Stimulated activated CD4-positive, alpha-beta T cell treated with anti-CD3 and anti-CD28 coated beads, Interleukin-1b, Interleukin-23, amount 100 ng/mL, for 1 hour (primary cell): ENCODE measurements at places on chromosomes 12 and 14.

- DNase-seq = no peak
Observed at GRCh38 chr12:32896432-32897280, at the start of gene PKP2. TSS of gene PKP2 (minus strand) at chr12:32896777. CDS start at chr12:32896731, 46 bp downstream.

DNA sequence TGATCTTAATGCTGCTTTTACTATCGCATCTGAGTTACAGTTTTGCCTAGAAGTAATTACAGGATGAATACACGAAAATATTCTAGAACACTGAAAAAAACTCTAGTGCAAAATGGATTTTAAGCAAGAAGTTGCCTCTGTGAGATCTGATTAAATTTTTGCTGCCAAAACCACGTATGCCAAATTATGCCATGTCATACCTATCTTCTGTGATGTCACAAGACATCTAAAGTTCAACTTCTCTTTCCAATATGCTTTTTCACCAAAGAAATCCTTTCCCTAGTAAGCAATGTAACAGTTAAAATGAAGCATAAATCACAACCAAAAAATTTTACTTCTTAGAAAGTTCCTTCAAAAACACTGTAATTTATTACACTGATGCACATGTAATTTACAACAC is 39.6 kb downstream of the HECTD4 start:
- no peak for DNase-seq

- DNase-seq = no peak
Observed at GRCh38 chr12:99766408-99766807, 118.9 kb downstream of the GARIN6 start.

DNA sequence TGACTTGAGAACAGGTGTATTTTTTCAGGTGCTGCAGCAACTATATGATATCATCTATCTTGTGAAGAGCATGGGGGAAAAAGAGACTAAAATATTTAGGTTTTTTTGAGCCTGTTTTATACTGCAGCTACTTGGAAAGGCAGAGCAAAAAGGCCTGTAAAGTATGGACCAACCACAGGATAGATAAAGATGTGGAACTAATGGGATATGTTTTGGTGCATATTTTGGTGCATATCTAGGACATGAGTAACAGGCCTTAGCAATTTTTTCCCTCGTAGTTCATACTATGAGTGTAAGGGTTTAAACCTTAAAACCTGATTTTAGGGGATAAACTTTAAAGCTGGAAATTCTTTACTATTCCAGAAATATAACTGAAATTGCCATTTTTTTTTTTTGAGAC is 6.0 kb upstream of the GTSF1 start:
- DNase-seq = no peak

- DNase-seq = no peak
Observed at GRCh38 chr14:33660248-33660647, 290.6 kb downstream of the EGLN3 start.

DNA sequence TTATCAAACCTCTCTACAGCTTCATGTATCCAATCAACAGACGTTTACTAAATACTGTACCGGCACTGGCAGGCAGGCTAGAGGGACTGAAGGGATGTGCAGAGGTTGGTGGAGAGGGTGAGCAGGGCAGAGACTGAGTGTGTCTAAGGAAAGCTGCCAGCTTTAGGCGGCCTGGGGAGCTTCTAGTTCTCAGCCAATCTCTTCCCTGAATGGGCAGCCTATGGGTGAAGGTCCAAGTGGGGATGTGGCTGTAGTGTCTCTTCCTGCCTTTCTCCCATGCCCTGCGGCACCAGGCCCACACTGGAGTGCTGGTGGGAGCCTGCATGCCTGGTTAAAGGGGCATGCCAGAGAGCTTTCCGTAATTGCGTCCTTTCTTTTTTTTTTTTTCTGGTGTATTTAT is 239.8 kb downstream of the CACNA1C start:
- DNase-seq = no peak
